ENCODE measurements at places on chromosomes 6 and 20. TPM values are rescaled to one million over a fixed set of nuclear protein-coding genes. Genes with fewer than 3 reads are reported as not detected.

The FAM209B gene
- 0.45 TPM for total RNA-seq

The CBLN4 gene
- total RNA-seq, result not detected

The GDAP1L1 gene
- not detected for total RNA-seq

The PSORS1C1 gene
- total RNA-seq, result not detected

The OR2H2 gene
- not detected for total RNA-seq

The OR12D3 gene
- total RNA-seq, result not detected

The LRFN2 gene
- total RNA-seq, result not detected

The EPB41L2 gene
- 23.6 TPM for total RNA-seq

The PTGIS gene
- 1.9 TPM for total RNA-seq

The MTCH1 gene
- total RNA-seq, result 117 TPM

The CGA gene
- total RNA-seq, result not detected

The MSH5 gene
- total RNA-seq, result 64.8 TPM

The PAX1 gene
- total RNA-seq, result not detected

GRCh38 chr6:96066376-96066775 is 50.6 kb downstream of the FUT9 start:
- no peaks in the 10 kb centered on the region for H3K4me1 ChIP-seq
- no peak overlapping the region for H3K4me3 ChIP-seq
- H3K27me3 ChIP-seq, result no peaks in the 10 kb centered on the region
- no peak for DNase-seq

- no peaks in the 10 kb centered on the region for H3K36me3 ChIP-seq
- H3K27ac ChIP-seq, result no peak overlapping the region
- no peak overlapping the region for H3K4me3 ChIP-seq
- peaks cover 21% of the 10 kb centered on the region for H3K27me3 ChIP-seq
- H3K4me1 ChIP-seq, result no peaks in the 10 kb centered on the region
- no peak for DNase-seq
Measured at GRCh38 chr6:151300267-151300991, 60.7 kb downstream of the AKAP12 start.

DNA sequence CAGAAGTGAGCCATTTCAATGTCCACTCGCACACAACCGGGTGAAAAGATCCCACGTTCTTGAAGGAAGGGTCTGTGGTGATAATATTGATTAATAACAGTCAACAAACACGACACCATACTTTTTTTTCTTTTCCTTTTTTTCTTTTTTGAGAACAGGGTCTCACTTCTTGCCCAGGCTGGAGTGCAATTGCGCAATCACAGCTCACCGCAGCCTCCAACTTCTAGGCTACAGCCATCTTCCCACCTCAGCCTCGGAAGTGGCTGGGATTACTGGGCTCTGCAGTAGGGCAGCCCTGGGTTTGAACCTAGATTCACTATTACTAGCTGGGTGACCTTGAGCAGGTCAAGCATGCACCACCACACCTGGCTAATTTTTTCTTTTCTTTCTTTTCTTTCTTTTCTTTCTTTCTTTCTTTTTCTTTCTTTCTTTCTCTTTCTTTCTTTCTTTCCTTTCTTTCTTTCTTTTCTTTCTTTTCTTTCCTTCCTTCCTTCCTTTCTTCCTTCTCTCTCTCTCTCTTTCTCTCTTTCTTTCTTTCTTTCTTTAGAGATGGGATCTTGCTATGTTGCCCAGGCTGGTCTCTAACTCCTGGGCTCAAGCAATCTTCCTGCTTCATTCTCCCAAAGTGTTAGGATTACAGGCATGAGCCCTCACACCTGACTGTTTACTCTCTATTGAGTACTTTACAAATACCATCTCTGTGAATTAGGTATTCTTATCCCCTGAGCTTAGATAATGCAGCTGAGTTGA is 123.9 kb downstream of the SNX5 start:
- no peak overlapping the region for H3K4me3 ChIP-seq
- H3K27ac ChIP-seq, result peak overlapping the region; percentile 91
- H3K27me3 ChIP-seq, result peaks cover 6% of the 10 kb centered on the region
- no peak for DNase-seq
- peaks cover 5% of the 10 kb centered on the region for H3K36me3 ChIP-seq

DNA sequence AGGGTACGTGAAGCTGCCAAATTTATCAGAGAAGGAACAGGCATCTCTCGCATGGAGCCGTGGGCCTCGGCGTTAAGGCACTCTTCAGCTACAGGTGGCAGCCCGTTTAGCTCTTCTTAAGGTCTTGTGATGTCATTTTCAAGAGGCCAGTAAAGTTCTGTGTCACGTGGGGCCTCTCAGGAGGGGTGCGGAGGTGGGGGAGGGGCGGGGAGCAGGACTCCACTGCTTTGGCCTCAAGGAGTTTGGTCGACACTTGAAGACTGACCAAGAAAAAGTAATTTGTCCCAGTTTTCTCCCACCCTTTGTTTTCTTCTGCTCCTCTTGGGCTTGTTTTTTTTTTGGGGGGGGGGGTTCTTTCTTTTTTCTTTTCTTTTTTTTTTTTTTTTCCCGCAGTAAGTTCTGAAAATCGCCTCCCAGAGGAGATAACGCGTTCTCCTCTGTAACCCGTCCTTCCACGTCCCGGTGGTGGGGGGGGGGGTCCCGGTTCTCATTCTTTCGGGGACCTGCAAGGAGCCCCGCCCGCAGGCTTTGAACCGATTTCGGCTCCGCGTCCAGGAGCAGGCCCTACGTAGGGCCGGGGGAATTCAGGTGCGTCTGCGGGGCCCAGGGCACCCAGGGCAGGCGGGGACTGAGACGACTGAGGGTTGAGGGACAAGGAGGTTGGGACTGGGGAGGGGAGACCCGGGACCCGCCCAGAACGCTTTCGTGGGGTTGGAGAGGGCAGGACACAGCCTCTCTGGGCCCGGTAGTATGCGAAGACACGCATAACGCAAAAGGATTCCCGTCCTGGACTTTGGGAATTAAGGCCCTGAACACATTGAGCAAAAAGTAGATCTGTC is 26.0 kb downstream of the GPX6 start:
- H3K4me1 ChIP-seq, result peaks cover 30% of the 10 kb centered on the region
- peak overlapping the region; percentile 59 for H3K27ac ChIP-seq
- H3K36me3 ChIP-seq, result peaks cover 5% of the 10 kb centered on the region
- H3K27me3 ChIP-seq, result peaks cover 48% of the 10 kb centered on the region

- H3K4me3 ChIP-seq, result no peak overlapping the region
- no peaks in the 10 kb centered on the region for H3K27me3 ChIP-seq
- no peak for DNase-seq
- H3K27ac ChIP-seq, result no peak overlapping the region
- no peaks in the 10 kb centered on the region for H3K4me1 ChIP-seq
Measured at GRCh38 chr20:6277661-6278240, 154.9 kb upstream of the FERMT1 start.

DNA sequence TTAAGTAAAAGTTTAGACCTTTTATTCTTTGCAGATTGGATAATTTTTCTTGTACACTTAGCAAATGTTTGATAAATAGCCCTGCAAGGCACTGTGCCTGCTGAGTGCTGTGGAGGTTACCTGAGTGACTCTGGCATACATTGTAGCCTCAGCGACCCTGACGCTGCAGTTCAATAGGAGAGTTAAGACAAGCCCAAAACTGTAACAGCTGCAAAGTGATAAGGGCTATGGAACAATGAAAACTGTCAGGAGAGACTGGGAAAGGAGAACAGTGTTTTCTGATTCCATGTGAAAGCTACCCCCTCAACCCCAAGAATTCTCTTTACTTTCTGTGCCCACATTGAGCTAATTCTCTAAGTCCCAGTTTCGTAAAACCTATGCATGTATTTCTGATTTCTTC is 22.2 kb downstream of the HIVEP1 start:
- H3K4me3 ChIP-seq, result no peak overlapping the region
- no peak overlapping the region for H3K27ac ChIP-seq
- H3K4me1 ChIP-seq, result peaks cover 69% of the 10 kb centered on the region

GRCh38 chr20:12203981-12204380 is 286.3 kb downstream of the BTBD3 start:
- H3K4me1 ChIP-seq, result no peaks in the 10 kb centered on the region
- no peak overlapping the region for H3K27ac ChIP-seq
- no peaks in the 10 kb centered on the region for H3K36me3 ChIP-seq
- no peak overlapping the region for H3K4me3 ChIP-seq
- H3K27me3 ChIP-seq, result no peaks in the 10 kb centered on the region
- DNase-seq, result no peak

DNA sequence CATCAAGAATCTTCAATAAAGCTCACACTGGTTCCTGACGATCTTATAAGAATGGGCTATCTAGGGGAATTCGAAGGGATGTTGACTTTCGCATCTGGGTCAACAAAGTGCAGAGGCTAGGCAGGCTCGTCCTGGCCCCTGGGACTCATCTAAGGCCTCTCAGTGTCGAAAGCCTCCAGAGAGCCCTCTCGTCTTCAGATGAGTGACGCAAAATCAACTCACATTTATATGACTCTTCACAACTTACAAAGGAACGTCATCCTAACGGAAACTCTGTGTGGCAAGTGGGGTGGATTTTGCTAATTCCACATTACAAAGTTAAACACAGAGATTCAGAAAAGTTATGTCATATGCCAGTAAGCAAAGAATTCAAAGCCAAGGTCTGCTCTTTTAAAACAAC is 270.5 kb upstream of the EXOC2 start:
- no peaks in the 10 kb centered on the region for H3K36me3 ChIP-seq
- no peaks in the 10 kb centered on the region for H3K4me1 ChIP-seq
- H3K4me3 ChIP-seq, result no peak overlapping the region
- no peak for DNase-seq

GRCh38 chr6:158536891-158537798 is 22.7 kb upstream of the TMEM181 start:
- no peak overlapping the region for H3K27ac ChIP-seq
- peak overlapping the region; percentile 40 for H3K4me3 ChIP-seq
- no peaks in the 10 kb centered on the region for H3K36me3 ChIP-seq
- H3K27me3 ChIP-seq, result peaks cover 43% of the 10 kb centered on the region
- peak; percentile 42 for DNase-seq
- peaks cover 6% of the 10 kb centered on the region for H3K4me1 ChIP-seq

DNA sequence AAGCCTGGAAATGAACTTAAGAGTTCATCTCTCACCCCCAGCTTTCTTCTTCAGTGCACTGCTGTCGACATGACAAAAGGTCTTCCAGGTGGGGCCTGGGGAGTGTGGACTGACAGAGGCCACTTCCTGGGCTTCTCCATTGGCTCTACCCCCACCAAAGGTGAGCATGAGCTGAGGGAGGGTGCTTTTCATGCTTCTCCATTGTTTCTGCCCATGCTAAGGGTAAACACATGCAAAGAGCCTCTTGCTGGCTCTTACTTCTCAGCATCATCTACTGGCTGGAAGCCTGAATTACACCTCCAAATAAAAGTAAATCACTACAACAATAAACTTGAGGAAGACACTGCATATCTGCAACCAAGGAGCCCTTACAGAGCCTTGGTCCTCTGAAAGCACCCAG is 227.2 kb downstream of the EPM2A start:
- no peak overlapping the region for H3K4me3 ChIP-seq
- H3K27ac ChIP-seq, result no peak overlapping the region
- no peak for DNase-seq
- H3K27me3 ChIP-seq, result no peaks in the 10 kb centered on the region
- no peaks in the 10 kb centered on the region for H3K4me1 ChIP-seq

DNA sequence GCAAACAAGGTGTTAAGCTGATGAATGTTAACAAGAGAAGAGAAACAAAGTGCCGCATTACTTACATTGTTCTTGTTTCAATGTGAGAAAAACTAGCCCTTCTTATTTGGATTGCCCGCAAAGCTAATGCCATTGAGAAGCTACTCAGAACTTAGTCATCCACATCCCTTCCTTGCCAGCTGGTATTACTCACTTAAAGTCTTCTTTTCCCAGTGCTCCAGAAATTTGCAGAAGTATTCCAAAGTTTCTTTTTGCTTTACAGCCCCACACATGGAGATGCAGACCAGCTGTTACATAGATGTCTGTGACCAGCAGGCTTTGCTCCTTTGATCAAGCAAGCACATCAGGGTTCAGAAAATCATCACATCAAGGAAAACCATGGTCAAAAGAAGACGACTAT is 529.0 kb downstream of the TBC1D32 start:
- no peaks in the 10 kb centered on the region for H3K4me1 ChIP-seq
- H3K27me3 ChIP-seq, result no peaks in the 10 kb centered on the region
- no peaks in the 10 kb centered on the region for H3K36me3 ChIP-seq
- H3K27ac ChIP-seq, result no peak overlapping the region
- no peak overlapping the region for H3K4me3 ChIP-seq
- DNase-seq, result no peak

GRCh38 chr20:3247638-3248037 is 8.6 kb upstream of the SLC4A11 start:
- no peak overlapping the region for H3K27ac ChIP-seq
- peaks cover 35% of the 10 kb centered on the region for H3K27me3 ChIP-seq
- no peak overlapping the region for H3K4me3 ChIP-seq
- H3K4me1 ChIP-seq, result peaks cover 8% of the 10 kb centered on the region
- no peaks in the 10 kb centered on the region for H3K36me3 ChIP-seq
- no peak for DNase-seq

- H3K36me3 ChIP-seq, result no peaks in the 10 kb centered on the region
- no peak overlapping the region for H3K27ac ChIP-seq
- no peak overlapping the region for H3K4me3 ChIP-seq
- no peaks in the 10 kb centered on the region for H3K4me1 ChIP-seq
- DNase-seq, result no peak
Measured at GRCh38 chr20:43564993-43565757, 6.3 kb downstream of the SGK2 start.

DNA sequence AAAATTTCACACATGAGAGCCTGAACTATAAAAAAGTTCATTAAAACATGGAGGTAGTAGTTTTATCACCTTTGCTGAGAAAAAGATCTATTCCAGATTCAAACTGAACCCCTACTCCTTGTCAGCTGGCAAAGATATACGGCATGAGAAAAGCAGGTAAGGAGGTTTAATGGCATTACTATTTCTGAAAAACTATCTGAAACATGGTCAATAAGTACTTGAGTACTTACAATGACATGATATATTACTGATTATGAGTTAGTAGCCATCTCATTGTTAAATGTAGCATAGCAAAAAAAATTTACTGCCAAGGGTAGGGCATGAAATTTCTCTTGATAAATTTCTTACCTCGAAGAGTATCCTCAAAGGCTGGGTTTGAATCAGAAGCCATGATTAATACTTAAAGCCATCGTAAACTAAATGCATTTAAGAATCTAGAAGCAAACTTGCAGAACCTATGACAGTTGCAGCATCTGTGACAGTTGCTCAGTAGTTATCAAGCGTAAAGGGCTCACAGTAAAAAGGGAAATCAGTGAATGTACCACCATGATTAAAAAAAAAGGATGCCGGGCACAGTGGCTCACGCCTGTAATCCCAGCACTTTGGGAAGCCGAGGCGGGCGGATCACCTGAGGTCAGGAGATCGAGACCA is 8.7 kb downstream of the SLC17A5 start:
- peak overlapping the region; percentile 75 for H3K4me3 ChIP-seq
- H3K36me3 ChIP-seq, result peaks cover 20% of the 10 kb centered on the region
- H3K27me3 ChIP-seq, result no peaks in the 10 kb centered on the region
- peak overlapping the region; percentile 27 for H3K27ac ChIP-seq
- no peak for DNase-seq

DNA sequence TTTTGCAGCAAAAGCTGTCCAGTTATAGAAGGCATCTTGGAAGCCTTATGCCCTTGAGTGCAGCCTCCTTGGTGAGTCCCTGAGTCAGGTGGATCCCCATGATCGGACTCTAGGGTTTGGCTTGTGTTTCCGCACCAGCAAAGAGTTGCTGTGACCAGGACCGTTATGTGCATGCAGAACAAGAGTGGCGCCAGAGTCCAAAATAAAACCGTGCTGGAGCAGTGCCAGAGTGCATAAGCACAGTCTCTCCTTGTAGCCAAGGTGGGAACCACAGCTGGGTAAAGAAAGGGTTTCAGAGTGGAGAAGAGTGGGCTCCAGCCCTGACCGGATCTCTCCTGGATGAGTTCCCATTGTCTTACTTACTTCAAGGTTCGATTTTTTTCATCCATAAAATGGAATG is 58.6 kb downstream of the FOXA2 start:
- no peak overlapping the region for H3K4me3 ChIP-seq
- H3K4me1 ChIP-seq, result no peaks in the 10 kb centered on the region
- H3K36me3 ChIP-seq, result no peaks in the 10 kb centered on the region
- DNase-seq, result no peak
- no peak overlapping the region for H3K27ac ChIP-seq
